ENCODE measurements at places on chromosomes 1 and 21.

- DNase-seq, result no peak
Observed at GRCh38 chr1:101207891-101208290, 28.9 kb upstream of the S1PR1 start.

GRCh38 chr1:205171369-205171768 lies 40.1 kb downstream of the DSTYK start:
- no peak for DNase-seq

DNA sequence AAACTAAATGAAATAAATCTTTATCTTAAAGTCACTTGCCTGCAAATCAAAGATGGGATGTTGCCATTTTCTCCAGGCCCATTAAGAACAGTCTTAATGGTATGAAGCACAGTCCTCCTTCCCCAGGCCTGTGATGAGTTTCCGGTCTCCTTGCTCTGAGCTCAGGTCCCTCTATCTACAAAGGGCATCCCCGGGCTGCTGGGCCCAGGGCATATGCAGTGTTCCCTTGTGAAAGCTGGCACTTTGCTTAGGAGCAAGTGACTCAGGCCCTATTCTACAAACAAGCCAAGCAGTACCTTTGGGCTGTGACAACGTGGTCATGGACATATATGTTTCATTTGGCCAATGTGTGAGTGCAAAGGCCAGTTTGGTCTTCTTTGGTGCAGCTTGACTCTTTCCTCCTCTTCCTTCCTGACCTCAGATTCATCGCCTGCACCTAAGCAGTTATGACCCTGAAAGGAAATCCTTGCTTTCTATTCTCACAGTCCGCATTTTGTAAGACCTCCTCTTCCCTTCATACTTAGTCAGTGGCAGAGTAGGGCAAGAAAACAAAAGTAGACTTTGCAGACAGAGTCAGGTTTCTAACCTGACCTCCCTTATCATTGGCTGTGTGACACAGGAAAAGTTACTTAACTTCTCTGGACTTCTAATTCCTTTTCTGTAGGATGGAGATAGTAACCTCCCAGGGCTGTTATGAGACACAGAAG lies 109.5 kb downstream of the ERG start:
- DNase-seq, result no peak

DNA sequence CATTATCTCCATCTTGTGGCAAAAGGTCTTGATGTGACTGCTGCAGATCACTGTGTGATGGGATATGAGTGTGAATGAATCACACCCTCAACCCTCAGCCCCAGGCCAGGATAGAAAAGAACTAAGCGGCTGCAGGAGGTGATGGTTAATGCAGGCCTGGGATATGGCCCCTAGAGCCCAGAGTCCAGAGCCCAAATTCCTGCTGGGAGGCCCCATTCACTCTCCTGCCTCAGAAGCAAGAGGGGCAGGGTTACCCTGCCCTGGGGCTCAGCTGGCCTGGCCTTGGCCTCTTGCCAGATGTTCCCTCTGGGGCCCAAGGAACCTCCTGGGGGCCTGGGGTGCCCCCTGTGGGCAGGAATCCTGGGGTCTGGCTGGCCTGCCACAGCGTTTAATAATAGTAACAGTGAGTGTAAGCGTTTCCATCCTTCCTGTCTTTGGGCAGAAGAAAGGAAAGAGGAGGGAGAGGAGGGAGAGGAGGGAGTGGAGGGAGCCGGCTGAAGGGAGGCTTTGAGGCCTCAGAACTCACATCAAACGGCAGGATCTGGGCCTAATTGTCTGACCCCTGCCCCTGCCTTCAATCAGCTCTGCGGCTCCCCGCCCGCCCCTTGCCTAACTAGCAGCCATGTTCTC lies 26.2 kb downstream of the DMAP1 start:
- no peak for DNase-seq

DNA sequence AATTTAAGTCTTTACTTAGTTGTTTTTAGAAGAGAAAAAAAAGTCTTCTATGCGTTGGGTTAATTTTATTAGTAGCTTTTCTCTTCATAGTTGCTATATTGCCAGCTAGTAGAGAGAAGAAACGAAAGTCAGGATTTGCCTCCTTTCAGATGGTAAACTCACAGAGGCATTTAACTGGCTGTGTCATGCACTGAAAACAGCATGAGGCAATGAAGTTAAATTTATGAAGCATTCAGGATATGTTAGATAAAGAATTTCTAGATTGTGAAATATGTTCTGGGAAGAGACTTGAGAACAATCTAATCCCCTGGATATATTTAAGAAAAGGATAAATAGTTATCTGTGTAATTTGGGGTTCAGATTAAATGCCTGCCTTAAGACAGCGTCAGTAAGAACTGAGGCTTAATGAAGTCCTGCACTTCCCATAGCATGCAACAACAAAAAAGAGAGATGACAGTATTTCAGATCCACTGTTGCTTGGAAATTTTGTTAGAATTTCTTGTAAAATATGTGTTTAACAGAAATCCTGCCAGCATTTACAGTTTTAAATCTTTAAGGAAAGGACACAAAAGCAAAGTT lies 1.7 kb downstream of the ANGPTL1 start:
- no peak for DNase-seq

DNA sequence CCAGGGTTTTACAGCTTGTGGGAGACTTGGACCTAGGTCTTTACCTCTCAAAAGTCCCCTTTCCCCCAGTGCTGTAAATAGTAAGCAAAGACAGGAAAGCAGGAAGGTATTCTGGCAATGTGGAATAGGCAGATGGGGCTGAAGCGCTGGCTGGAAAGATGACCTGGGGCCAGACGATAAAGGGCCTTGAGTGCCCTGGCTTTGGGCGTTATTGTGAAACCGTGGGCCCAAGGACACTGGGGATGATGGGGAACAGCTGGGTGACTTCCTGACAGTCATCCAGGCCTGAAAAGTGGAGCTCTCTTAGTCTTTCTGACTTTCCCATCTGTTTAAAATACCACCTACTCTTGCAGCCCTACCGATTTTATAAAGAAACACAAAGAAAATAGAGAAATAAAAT lies 16.3 kb downstream of the URB2 start:
- no peak for DNase-seq

GRCh38 chr1:17310068-17310640 lies 2.2 kb downstream of the PADI4 start:
- DNase-seq, result no peak

GRCh38 chr1:118504867-118505266 lies 319.8 kb upstream of the SPAG17 start:
- DNase-seq, result no peak

DNA sequence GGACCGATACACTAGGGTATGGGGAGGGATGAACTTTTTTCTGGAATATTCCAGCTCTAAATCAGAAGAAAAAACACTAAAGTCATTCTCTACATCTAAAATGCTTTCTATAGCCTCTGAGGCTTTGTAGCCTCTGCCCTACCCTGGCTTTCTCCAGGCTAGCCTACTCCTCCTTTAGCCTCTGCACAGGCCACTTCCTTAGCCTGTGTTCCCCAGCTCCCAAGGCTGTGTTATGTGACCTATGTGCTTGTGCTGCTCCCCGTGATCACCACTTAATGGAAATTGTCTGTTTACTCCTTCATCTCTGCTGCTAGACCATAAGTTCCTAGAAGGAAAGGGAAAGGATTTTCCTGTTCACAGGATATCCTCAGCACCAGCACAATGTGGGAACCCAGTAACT lies 92.8 kb downstream of the SEC16B start:
- DNase-seq, result no peak
